ENCODE measurements at places on chromosomes 6 and 20. TPM values are rescaled to one million over a fixed set of nuclear protein-coding genes. Genes with fewer than 3 reads are reported as not detected.

Gene SCAF8
- 40.4 TPM for total RNA-seq

Gene ABCC10
- total RNA-seq: 16.0 TPM

Gene LY6G6F
- total RNA-seq: not detected

Gene HTR1E
- not detected for total RNA-seq

Gene RAET1E
- total RNA-seq: 0.17 TPM

Gene LPA
- not detected for total RNA-seq

Gene DBNDD2
- total RNA-seq: 208 TPM

Gene HLA-DQA2
- total RNA-seq: 0.34 TPM

Gene CCDC170
- 1.4 TPM for total RNA-seq

Gene SAMD3
- 1.6 TPM for total RNA-seq

Gene RAD21L1
- not detected for total RNA-seq

Gene SNX21
- total RNA-seq: 30.7 TPM

Gene DDO
- 19.7 TPM for total RNA-seq

Gene KHDC3L
- total RNA-seq: not detected

Gene ME1
- 43.7 TPM for total RNA-seq

Gene BACH2
- 2.8 TPM for total RNA-seq

Gene C20orf202
- total RNA-seq: 0.15 TPM

Gene ARFGEF2
- total RNA-seq: 44.1 TPM

Measured in right cardiac atrium (tissue), 5 donors.